ENCODE measurements at places on chromosomes 16 and 17.
A peak's percentile ranks its signal among the peaks of the same experiment; 100 is the strongest.

GRCh38 chr17:34318474-34318873, 761 bp upstream of the CCL8 start:
- no peak for DNase-seq

- DNase-seq, result no peak
These were observed 16.5 kb downstream of the DCUN1D3 start for GRCh38 chr16:20883554-20884239.

GRCh38 chr16:50088302-50088701, 22.5 kb downstream of the HEATR3 start:
- DNase-seq, result no peak

- no peak for DNase-seq
These were observed 140.9 kb downstream of the CCT6B start for GRCh38 chr17:34820248-34820801.

GRCh38 chr16:27549464-27549745, 308 bp downstream of the GTF3C1 start:
- DNase-seq, result no peak

- DNase-seq, result no peak
These were observed 4.7 kb downstream of the SALL1 start for GRCh38 chr16:51146256-51146924.

DNA sequence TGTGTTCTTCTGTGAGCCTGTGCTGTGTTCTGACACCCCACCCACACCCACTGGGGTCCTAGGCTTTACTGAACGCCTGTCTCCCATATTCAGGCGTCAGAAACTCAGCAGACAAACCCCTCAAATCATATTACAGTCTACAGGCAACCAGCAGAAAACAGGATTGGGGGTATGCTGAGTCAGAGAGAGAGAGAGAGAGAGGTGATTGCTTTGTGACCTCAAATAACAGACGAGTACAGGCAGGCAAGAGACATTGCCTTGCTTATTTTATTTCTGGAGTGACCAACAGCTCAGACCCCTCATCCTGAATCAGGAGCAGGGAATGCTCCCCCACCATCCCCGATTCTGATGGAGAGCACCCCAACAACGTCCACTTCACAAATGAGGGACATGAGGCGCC, 473.9 kb downstream of the PMP22 start:
- no peak for DNase-seq

GRCh38 chr17:38703742-38704605, 1.1 kb upstream of the MLLT6 start:
- peak; percentile 91 for DNase-seq

DNA sequence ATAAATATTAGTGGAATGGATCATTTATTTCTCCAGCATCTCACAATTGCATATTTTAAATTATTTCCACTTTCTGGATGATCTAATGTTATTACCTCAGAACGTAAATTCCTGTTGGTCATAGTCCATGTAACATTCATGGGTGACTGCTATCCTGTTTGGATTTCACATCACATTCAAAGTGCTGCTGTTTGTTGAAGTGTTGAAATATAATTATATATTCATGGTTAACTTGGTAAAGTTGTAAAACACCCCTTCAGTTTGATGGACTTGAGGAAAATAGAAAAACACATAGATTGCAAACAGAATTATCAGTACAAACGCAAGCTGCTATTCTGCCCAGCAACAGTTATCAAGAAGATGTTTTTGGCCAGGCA, 59.6 kb downstream of the TANGO6 start:
- no peak for DNase-seq

DNA sequence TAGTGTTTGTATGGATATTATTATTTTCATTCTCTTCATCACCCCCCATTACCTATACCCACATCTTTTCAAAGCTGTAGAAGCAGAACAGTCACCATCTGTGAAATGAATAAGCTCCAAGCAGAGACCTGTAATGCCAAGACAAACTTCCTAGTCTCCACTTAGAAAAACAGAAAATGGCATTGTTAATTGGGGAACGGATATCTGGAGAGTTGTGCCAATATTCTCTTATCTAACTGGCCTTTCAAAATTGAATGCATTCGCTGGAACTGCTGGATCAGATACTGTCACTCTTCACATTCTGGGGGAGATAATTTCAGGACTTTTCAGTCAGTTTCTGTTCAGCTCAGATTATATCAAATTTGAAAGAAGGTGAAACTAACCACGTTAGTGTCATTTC, 464.4 kb upstream of the GOT2 start:
- DNase-seq, result no peak

DNA sequence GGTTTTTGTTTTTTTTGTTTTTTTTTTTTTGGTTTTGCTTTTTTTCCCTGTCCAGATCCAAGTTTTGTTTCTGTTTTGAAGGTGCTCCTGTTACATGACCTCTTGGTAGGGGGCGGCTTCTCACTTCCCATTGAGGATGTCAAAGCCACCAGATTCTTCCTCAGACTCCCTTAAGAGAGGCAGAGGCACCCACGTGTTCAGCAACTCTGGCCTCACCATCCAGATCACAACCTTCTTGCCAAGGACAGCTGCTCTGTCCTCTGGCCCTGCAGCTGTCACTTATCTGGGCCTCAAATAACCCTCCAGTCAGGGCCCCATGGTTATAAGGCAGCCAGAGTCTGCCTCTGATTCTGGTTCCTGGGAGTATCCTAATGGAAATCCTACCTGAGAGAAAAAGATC, 208.5 kb downstream of the STX8 start:
- no peak for DNase-seq

DNA sequence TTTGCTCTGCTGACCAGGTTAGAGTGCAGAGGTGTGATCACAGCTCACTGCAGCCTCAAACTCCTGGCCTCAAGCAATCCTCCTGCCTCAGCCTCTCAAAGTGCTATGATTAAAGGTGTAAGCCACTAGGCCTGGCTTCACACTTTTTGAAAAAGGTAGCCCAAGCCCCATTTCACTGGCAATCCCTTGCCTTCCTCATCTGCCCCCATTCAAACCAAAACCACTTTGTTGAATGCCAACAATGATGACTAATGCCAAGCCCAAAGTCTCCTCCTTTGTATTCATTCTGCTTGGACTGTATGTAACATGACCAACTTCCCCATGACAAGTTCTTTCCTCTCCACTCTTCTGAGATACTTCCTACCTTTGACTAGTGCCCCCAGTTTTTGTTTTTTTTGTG, 33.1 kb downstream of the N4BP1 start:
- peak; percentile 50 for DNase-seq

DNA sequence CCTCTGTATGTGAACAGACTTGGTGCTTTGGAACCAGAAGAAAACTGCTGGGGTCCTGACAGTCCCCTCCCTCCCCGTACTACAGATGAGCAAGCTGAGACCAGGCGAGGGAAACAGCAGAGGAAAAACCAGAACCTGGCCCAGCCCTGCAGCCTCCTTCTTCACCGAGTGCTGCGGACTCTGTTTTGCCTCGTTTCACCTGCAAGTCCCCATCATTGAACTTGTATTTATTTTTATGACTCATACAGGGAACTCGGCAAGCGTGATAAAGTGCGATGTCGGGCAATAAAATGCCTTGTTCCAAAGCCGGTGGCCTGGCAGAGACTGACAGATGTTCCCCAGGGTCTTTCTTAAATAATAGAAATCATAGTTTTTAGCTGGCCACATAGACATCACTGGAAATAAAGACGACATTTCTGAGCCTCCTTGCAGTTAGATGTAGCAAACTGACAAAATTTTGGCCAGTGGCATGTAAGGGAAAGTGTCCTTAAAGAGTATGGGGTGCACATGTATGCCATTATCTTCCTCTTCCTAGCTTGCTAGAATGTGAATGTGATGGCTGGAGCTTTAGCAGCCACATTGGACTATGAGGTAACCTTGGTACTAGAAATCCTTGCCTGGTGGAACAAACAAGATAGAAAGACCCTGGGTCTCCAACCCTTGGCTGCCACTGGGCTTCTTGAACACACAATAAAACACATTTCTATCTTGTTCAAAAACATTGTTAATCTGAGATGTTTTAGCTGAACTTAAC, 128.6 kb downstream of the IRF8 start:
- no peak for DNase-seq

GRCh38 chr16:83908798-83909197, 9.9 kb downstream of the MLYCD start:
- no peak for DNase-seq

GRCh38 chr16:50309527-50310307, 43.4 kb downstream of the ADCY7 start:
- peak; percentile 29 for DNase-seq

DNA sequence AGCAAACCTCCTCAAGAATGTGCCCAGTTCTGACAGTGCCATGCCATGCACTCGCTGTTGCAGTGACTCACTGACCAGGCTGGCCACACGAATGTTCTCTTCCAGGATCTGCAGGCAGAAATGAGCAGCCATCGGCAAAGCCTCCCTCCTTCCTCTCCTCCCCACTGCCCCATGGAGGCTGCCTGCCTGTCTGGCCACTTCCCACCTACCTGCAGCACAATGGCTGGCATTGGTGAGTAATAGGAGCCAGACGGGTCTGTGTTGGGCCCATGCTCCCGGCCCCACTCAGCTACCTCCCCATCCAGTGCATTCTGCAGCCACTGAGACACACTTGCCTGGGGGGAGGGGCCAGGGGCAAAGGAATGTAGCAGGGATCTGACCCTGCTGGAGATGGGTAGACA, 2.8 kb upstream of the MATCAP1 start:
- no peak for DNase-seq

GRCh38 chr17:8953156-8953885, 12.2 kb downstream of the PIK3R5 start:
- DNase-seq, result no peak

GRCh38 chr16:58654560-58655214, 25.1 kb upstream of the CNOT1 start:
- no peak for DNase-seq

GRCh38 chr17:31745964-31746600, 113.0 kb downstream of the COPRS start:
- no peak for DNase-seq

DNA sequence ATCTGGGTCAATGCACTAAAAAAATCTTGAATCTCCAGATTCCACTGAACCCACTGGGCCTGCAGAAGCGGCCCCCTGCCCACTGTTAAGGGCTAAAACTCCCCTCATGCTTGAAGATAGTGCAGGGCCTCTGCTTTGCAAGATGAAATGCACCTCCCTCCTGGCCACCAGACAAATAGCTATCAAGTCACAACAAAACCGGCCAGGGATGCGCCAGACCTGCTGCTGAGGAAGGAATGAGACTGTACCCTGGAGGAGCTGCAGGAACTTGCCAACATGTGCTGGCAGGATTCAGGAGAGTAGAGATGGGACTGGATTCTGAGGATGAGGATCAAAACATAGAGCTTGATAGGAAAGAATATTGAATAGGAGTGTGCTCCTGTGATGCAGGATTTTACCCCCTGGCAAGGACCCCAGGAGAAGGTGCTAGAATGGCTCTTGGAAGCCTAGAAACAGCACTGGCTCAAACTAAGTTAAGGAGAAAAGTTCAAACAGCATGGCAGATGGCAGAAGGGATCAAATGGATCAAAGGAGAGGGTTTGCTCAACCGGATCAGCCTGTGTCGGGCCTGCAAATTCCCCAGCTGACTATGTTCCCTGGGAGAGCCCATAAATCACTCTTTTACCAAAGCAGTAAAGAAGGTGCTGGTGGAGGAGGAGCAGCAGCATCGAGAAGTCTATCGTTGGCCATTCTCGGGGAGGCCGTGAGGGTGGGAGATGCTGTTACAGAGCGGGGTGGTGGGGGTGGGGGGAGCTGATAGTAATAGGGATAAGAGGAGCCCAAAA, 27.2 kb upstream of the XYLT2 start:
- no peak for DNase-seq

- no peak for DNase-seq
These were observed 445.7 kb upstream of the MAF start for GRCh38 chr16:80046261-80046660.

DNA sequence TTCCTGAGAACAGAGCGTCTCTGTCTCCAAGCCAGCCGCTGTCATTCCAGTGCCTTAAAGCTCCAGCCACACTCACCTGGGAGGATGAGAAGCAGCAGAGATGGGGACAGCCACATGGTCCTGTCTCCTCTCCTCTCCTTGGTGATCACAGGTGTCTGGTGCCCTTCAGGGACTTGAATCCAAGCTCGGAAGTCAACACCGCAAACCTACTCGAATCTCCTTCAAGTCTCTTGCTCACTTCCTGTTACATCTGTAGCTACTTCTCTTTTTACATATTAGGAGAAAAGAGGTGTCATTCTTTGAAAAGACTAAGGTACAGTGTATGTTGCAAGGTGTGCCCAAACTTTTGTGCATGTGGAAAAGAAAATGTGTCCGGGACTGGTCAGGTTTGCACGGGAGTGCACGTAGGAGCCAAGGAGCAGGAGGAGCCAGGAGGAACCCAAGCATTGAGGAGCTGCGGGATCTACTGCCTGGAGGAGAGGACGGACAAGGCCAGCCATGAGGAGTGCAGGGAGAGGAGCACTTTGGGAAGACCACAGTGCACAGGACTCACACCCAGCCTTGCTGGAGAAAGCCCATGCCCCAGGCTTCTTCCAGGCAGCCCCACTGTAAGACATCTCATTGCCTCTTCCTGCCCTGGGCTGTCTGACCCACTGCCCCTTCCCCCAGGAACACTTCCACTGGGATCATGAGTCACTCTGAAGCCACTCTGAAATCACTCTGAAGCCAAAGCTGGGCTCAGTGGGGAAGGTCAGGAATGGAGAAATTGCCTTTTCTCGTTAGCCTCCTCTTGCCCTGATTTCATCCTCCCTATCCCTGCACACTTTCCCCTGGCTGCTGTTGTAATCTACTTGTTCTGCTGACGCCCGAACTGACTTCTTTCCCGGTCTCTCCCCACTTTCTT, at the start of gene CD300LD:
Gene CD300LD (minus strand): TSS at position 197 of the 904 bp plus-strand sequence. CDS start 81 bp downstream, at position 116.
- no peak for DNase-seq

GRCh38 chr17:27269201-27269600, 24.7 kb upstream of the WSB1 start:
- no peak for DNase-seq

- no peak for DNase-seq
These were observed 70.3 kb downstream of the SDR42E1 start for GRCh38 chr16:81940781-81941560.

GRCh38 chr17:48834973-48835372, 4.1 kb downstream of the CALCOCO2 start:
- no peak for DNase-seq

- peak; percentile 36 for DNase-seq
These were observed 670 bp upstream of the CTF1 start for GRCh38 chr16:30895627-30896260.

GRCh38 chr17:41667280-41668041, 21.2 kb upstream of the EIF1 start:
- no peak for DNase-seq

- DNase-seq, result no peak
These were observed 16.6 kb upstream of the DBNDD1 start for GRCh38 chr16:90035902-90036301.

- DNase-seq, result peak; percentile 40
These were observed 970 bp downstream of the EPN2 start for GRCh38 chr17:19238167-19238505.
